ENCODE measurements at places on chromosomes 4 and X.

DNA sequence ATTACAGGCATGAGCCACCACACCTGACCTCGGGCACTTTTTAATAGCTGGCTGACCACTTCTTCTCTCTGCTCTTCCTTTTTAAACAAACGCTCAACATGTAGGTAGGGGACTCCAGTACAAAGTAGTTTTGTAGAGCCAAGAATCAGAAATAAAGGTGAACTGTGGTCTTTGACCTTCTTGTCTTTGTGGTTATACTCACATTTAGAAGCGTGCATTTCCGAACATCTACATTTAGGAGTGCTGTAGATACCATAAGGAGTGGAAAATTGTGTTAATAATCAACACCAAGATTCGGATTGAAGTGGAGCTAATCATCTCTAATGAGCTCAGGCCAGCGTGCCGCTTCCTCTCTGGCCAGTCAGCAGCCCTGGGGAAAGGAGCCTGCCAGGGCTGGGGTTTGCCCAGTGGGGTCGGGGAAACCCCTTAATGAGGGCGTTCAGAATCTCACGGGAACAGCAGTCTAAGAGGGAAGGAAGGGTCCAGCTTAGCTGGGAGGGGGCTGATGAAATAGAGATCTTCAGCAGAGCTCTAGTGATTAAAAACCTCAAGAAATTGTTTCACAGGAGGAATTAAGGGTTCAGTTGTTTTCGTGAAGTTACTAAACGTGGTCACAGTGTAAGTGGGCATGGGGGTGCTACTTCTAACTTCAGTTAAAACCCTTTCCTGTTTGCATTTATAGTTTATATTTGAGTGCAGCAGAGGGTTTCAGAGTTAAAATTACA, 81.2 kb downstream of the GAB1 start:
- no peak for DNase-seq

DNA sequence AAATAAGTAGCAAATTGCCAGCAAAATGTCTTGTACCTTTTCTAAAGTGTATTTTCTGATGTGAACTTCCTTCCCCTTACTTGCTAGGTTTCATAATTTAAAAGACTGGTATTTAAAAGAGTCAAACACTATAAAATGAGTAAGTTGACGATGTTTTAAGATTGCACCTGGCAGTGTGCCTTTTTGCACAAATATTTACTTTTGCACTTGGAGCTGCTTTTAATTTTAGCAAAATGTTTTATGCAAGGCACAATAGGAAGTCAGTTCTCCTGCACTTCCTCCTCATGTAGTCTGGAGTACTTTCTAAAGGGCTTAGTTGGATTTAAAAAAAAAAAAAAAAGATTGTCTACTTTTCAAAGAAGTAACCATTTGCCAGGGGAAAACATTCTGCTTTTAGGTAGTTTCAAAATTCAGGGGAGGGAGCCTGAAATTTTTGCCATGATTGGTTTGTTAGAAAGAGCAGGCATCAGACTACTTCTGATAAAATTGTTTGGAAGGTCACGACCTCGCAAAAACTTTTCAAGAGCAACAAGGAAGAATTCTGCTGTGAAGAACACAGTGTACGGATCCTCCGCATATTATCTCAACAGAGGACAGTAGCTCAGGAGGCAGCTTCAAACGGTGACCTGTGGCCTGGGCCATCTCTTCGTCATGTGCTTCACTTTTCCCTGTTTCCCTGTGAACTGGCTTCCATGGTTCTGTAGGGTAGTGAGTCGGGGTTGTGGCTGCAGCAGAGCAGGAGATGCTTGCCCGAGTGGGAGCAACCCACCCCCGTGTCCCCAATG, 66.1 kb downstream of the CDS1 start:
- no peak for DNase-seq

DNA sequence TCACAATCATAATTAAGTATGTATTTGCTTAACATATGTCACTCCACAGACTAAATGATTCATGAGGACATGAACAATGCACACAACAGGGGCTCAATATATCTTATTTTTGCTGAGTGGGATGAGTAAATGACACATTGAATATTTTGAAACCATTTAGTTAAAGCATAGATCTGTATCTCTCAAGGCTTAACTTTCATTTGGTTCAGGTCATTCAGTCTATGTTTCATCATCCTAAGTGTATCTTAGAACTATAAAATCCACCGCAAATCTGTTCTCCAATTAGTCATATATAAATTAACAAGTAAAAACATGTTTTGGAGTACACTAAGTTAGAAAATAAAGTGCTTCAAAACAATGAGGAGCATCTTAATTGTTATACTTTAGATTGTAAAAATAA, 45.8 kb downstream of the AREG start:
- DNase-seq: no peak

- no peak for DNase-seq
These were observed 6.2 kb upstream of the SETD7 start for GRCh38 chr4:139562067-139562684.

DNA sequence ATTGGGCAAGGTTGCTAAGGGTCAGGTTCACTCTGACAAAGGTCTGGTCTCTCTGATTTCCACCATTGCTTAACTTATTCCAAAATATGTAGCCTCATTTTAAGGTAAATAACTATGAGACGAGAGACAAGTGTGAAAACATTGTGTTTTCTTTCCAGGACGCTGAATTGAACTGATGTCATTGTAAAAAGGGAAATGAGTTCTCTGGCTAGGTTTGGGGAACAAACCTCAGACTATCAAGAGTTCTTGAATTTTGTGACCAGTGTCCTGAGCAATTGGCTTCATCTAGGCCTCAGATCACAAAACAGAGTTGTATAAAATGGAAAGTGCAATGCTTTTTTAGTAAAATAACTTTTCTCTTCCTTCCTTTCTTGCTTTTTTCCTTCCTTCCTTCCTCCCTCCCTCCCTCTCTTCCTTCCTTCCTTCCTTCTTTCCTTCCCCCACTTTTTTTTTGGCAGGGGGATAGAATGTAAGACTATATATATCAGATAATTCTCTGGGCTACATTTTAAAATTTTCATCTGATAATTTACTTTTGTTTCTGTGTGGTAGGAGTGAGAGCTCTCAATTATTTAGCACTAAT, 30.8 kb upstream of the CXCL8 start:
- no peak for DNase-seq

DNA sequence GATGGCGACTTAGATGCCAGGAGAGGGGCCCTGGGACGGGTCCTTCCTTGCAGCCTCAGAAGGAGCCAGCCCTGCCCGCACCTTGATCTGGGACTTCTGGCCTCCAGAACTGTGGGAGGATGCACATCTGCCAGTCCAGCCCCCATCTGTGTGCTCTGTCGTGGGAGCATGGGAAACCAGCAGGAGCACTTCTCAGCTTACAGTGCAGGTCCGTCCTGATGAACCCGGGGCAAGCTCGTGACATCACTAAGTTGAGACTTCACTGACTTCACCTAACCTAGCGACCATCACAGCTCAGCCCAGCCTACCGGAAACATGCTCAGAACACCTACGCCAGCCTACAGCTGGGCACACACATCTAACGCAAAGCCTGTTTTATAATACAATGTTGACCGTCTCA, 38.1 kb downstream of the ABLIM2 start:
- DNase-seq: no peak

DNA sequence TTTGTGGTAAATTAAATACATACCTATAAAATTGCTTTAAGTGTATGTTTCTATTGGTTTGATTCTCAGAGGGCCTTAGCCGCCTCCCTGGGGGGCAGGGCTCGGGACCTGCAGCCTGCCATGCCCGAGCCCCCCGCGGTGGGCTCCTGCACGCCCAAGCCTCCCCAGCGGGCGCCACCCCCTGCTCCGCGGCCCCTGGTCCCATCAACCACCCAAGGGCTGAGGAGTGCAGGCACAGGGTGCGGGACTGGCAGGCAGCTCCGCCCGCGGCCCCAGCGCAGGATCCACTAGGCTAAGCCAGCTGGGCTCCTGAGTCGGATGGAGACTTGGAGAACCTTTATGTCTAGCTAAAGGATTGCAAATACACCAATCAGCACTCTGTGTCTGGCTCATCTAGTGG, 108.3 kb upstream of the INPP4B start:
- no peak for DNase-seq

GRCh38 chr4:37656649-37657048, 29.5 kb downstream of the RELL1 start:
- no peak for DNase-seq

DNA sequence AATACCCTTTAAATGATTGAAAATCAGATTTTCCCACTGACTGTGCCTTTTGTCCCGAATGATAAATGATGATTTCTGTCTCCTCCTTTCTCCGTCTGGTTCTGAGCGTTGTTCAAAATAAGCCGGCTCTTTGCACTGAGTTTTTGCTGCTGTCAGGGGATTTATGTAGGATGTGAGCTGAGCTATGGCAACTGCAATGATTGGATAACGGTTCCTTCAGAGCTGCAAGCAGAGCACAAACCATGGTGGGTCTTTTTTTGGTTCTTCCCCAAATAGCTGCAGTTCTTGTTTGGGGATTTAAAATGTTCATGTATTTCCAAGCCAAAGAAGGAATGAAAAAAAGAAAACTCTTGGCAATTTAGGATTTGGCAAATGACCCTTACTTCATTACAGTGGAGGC, 124.5 kb upstream of the CASK start:
- no peak for DNase-seq
